NCI-H460 (cell line): ENCODE measurements at places on chromosomes 5 and 9.

DNA sequence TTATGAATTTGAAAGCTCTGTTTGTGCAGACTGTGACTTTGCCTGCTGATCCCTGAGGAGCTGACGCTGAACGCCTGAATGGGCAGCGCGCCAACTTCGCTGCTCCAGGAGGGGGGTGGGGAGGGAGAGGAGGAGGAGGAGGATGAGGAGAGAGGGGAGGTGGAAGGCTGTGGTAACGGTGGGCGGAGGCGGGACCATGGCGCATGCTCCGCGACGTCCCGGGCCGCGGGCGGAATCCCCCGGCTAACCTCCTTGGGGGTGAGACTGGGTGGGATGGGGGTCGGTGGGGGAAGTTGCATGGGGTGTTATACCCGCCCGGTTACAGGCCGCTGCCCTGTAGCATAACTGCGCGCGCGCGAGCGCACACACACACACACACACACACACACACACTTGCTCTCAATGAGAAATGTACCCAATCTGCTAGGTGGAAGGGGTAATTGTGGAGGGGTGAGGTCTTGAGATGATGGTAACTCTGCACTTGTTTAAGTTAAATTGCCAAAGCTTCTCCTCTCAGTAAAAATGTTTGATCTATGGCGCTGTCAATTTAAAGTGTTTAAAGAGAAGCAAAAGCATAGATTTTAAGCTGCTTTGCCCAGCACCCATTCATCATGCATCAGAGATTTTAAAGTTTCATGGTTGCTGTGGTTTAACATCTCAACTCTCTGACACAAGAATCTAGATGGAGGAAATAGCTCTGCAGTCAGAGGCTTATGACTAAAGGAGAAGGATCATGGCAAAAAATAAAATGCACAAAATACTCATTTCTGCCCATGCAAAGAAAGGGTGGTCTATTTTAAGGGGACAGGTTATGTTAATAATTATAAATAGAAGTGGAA, 76.6 kb upstream of the TBCA start:
- no peak for DNase-seq

DNA sequence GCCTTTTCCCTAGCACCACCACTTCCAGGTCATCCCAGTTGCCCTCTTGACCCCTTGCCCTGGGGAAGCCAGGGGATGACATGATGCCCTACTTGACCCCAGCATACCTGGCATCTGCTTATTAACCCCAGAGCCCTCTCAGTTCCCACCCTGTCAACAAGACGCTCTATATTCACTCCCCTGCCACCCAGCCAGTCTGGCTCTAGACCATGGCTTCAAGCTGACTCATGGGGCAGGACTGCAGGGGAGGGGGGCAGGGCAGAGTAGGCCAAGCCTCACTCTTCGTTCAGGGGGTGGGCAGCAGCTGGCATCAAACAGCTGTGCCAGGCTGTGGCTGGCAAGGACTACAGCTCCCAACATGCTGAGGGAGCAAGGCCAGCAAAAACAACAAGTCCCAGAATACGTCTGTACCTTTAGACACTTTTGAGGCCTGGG, 5.3 kb downstream of the ATOSB start:
- DNase-seq, result no peak

DNA sequence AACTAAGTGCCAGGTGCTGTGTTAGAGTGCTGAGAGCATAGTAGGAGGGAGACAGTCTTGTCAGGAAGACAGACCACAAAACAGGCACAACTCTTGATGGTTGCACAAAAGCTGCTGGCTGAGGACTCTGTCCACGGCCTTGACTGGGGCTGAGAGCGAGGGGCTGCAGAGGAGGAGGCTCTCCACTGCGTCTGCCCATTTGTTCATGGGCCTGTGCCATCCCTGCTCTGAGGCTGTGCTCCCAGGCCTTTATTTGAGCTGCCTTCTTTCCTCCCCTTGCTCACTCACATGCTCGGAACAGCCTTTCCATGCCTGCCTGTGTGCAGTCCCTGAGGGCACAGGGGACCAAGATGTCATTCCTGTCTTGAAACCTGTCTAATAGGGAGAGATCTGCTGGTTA, 147.8 kb downstream of the CACNA1B start:
- DNase-seq, result no peak

DNA sequence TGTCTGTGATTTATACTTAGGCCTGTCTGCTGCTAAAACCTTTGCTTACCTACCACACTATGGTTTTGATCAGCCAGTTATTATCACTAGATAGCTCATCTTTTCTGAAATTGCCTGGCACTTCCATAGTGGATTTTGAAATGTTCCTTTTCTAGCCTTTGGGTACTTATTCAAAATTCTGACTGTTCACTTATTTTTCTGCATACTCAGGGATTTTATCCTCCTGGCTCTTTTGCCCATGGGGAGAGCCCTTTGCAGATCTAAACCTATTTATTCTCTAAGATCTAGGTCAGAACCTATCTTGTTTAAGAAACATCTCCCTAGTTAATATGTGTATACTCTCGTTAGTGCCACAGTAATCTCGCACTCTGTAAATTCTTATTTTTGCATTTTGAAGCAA, 103.5 kb upstream of the C9orf72 start:
- DNase-seq, result no peak

DNA sequence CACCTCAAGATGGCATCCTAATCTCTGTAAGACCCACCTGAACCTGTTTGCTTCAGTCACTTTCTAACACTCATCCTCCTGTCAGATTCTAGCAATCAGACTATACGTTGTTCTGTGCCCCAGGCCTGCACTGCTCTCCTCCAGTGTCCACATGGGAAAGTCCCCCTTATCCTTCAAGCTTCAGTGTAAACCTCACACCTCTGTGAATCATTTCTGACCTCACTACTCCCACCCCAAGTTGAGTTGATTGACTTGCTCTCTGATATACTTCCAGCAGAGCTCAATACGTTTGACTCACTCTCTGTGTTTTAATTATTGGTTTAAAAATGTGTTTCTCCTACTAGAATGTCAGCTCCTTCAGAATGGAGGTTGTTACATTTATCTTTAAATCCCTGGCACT, 240.2 kb downstream of the FBXL17 start:
- DNase-seq, result no peak

DNA sequence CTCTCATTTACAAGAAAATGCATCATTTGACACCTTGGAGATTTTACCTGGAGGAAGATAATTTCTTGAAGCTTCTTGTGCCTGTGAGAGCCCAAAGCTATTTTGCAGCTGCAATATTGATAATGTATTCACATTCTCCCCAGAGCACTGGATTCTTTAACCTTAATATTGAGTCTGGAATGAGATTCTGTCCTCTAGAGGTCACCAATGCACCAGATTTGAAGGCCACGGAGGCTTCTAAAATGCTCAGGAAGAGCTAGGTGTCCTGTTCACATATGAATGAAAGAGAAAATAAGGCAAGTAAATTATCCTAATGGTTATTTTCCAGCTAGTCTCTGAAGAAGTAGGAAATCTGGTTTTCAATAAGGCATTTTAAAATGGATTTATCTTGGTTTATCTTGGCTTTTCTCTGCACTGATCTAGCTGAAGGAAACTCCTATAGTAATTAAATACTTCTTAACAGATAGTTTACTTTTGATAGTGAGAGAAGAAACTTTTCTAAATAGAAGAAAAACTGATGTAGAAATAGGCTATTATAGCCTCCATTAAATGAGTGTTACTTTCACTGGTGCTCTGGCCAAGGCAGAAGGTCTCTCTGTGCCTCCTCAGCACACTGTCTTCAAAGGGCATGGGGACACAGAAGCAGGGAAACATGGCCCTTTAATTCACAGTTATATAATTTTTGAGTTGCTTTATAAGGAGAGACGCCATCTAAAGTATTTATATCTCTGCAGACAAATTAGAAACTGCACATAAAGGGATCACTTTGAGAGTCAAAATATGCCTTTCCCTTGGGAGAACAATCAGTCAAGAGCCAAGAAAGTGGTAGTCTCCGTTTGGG, 297.0 kb upstream of the ACTBL2 start:
- DNase-seq, result peak; percentile 84

GRCh38 chr5:92800365-92800764, 780.7 kb downstream of the NR2F1-AS1 start:
- DNase-seq, result no peak

GRCh38 chr5:73155271-73156222, 17.4 kb upstream of the TMEM174 start:
- no peak for DNase-seq

DNA sequence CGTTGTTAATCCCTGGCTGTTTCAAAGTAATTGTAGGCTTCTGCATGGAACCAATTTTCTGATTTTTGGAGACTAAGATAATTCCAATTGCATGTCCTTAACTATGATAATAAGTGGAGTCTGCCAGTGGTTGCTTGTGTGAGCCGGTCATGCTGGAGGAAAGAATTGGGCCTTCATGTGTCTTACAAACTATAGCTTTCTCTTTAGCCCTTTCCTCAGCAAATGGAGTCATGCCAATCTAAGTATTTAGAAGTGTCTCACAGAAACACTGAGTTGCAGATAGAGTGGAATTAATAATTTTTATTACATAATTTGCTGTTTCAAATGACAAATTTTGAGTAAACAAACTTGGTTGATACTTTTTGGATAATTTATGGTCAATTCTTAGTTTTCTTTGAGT, 200.4 kb downstream of the FBXL7 start:
- no peak for DNase-seq

DNA sequence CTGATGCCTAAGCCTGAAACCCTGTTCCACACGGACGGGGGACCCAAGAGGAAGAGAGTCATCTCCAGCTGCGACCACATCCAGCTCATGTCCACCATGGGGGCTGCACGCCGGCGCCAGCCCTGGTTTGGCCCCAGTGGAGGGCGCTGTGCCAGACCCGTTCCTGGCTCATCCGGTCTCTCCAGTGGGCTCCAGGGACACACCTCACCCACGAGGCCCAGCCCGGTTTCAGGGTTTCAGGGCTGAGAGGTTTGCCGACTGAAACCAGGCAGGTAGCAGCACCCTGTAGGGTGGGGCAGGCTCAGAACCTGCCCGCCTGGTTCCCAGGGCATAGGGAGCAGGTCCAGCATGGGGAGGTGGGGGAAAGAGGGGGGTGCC, 71.4 kb upstream of the STXBP1 start:
- DNase-seq, result no peak

- DNase-seq, result no peak
Observed at GRCh38 chr5:5755888-5756287, 333.4 kb downstream of the ICE1 start.

DNA sequence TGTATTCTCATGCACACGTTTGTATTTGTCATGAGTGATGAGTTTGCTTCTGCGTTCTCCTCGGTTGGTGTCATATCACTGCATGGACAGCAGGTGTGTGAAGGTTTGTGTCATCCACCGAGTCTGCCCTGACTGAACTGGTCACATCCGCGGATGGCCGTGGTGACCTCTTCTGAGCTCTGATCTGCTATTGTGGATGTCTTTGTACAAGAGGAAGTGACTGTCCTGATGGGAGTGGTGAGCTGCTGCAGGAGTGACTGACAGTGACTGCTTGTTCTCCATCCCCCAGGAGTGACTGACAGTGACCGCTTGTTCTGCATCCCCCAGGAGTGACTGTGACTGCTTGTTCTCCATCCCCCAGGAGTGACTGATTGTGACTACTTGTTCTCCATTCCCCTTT, 69.9 kb downstream of the EHMT1 start:
- peak; percentile 30 for DNase-seq

DNA sequence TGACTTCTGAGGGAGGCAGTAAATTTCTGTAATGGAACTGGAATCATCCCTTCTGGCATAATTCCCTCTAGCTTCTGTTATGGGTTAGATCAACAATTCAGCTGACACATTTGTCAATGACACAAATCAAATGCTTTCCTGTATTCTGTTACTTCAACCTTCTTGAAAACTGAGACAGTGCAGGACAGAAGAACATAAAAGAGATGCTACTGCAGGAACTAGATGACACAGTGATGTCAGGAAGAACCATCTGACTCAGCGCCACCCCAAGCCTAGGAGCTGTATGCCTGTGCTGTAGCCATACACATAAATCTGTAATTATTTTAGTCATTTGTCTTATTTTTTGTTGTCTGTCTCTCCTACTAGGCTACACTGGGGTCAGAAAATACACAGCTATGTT, 18.2 kb upstream of the CEP120 start:
- DNase-seq, result no peak

DNA sequence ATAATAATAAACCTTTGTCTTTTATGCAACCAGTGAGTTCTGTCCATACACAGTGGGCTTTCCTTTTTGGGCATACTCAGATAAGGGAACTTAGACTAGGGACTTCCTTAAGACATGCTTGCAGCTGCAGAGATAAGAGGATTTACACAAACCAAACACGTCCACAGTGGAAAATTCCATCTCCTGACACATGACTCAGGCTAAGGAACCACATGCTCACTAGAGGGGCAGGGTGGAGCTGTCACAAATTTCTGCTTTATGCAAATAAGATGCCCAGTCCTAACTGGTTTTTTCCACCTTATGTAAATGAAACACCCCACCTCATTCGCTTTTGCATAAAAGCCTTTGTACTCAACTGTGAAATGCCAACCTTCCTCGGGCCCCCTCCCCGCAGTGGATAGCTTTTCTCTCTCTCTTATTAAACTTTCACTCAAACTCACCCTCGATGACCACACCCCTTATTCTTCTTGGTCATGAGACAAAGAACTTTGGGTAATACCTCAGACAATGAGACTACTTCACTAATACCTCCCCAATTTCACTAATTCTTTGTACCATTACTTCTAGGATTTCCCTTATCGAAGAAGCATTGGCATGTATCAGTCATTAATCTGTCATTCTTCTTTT, 170.3 kb upstream of the FTMT start:
- DNase-seq, result no peak

GRCh38 chr5:137758715-137759306, 4.6 kb upstream of the HNRNPA0 start:
- DNase-seq, result no peak

DNA sequence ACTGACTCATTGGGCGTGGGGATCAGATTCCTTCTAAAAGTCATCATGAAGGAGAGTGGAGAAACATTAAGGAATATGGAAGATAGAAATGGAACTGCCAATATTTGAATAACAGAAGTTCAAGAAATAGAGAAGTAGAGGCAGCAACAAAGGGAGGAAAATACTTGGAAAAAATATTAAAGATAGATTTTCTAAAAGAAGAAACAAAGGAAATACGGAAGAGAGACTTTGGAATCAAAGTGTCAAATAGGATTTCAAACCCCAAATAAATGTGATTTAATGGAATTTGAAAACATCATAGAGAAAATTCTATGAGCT, 605.1 kb upstream of the KLF4 start:
- no peak for DNase-seq

DNA sequence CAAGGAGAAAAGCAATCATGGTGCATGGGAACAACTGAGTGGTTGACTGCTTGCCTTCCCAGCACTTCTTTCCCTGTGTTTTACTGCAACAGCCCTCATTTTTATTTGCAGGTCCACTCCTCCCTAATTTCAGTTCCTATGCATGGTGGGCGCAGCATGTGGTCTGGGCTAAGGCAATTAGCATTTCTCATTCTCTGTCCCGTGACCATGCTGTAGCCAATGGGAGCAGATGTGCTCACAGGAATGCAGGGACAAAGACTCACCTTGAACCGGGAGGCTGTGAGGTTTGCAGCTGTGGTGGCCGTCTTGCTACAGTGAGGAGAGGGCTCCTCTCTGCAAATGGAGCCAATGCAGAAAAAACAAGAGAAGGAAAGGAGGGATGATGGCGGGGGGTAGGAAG, 315.5 kb downstream of the SLIT3 start:
- no peak for DNase-seq

GRCh38 chr9:134126373-134126772, 9.5 kb upstream of the WDR5 start:
- no peak for DNase-seq

GRCh38 chr5:82820961-82821845, 256.0 kb downstream of the TMEM167A start:
- DNase-seq, result no peak

- DNase-seq, result no peak
Observed at GRCh38 chr5:156526081-156526925, 199.3 kb downstream of the SGCD start.
